ENCODE measurements at places on chromosomes 16 and 17. TPM values are rescaled to one million over a fixed set of nuclear protein-coding genes. Genes with fewer than 3 reads are reported as not detected.
A peak's percentile ranks its signal among the peaks of the same experiment; 100 is the strongest.

The PLCG2 gene
- polyA plus RNA-seq: 6.8 TPM

DNA sequence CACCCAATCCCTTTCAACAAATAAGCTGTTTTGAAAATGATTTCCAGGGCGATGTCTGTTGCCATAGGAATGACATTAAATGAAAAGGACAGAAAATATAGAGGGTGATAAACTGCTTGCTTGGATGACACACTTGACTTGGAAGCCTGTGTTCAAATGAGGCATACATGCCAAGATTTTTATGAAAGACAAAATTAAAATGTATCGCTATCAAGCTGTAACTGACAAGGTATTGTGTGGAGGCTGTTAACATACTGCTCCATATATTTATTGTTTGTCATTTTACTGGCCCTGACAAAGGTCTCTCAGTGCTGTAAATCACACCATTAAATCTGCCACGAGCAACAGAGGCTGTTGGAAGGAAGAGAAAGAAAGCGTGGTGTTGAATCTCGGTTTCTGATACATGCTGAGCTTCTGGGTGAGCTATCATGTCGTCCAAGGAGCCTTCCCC is 456.2 kb upstream of the SALL1 start:
- peak; percentile 94 for DNase-seq

DNA sequence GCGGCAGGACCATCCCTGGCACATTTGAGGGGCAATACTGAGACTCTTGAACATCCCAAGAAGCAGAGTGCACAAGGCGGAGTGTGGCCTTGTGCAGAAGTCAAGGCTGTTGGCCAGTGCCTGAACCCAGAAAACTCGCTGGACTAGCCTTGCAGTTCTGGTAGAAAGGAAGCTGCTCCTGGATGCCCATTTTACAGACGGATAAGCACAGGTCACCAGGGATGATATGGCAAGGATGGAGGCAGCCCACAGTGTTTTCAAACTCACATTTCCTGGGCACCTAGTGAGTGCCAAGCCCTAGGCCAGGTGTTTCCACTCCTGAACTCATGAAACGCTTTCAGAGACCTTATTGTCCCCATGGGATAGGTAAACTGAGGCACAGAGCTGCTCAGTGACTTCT is 1.7 kb upstream of the MAP2K3 start:
- DNase-seq: no peak

GRCh38 chr17:6142701-6143100 is 72.5 kb downstream of the WSCD1 start:
- DNase-seq: no peak

Data from brain (organoid and tissue), 16 donors.